ENCODE measurements at places on chromosomes 6 and 20.

GRCh38 chr6:15948930-15949900, 179.7 kb upstream of the MYLIP start:
- DNase-seq = peak; percentile 46

DNA sequence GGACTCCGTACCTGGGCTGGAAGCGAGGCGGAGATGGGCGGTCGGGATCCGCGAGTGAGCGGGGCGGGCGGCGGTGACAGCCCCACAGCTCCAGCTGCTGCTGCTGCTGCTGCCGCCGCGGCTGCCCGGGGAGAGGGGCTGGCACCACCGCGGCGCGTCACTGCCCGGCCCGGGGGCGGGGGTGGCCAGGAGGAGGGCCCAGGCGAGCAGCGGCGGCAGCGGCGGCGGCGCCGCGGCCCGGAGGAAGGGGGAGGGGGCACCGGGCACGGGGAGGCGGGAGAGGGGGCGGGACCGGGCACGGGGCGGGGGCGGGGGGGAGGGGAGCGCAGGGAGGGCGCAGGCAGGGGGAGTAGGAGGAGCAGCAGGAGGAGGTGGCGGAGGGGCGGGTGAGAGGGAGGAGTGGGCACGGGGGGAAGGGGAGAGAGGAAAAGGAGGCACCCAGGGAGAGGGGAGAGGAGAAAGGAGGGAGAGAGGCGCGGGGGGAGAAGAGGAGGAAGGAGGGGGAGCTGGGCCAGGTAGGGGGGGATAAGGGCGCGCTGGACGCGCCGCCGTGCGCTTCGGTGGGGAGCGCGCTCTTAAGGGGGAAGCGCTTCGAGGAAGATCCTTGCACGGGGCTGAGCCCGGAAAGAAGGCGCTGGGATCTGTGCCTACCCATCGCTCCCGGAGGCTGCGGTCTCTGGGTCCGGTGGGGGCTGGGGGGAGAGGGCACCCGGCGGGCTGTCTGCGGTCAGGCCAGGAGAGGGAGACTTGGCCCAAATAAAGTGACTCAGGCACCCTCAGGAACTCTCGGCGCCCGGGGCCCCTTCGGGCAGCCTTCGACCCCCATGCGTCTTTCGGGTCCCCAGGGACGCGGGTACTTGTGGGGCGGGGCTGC, 101.5 kb downstream of the NOL4L start:
- peak; percentile 67 for DNase-seq

DNA sequence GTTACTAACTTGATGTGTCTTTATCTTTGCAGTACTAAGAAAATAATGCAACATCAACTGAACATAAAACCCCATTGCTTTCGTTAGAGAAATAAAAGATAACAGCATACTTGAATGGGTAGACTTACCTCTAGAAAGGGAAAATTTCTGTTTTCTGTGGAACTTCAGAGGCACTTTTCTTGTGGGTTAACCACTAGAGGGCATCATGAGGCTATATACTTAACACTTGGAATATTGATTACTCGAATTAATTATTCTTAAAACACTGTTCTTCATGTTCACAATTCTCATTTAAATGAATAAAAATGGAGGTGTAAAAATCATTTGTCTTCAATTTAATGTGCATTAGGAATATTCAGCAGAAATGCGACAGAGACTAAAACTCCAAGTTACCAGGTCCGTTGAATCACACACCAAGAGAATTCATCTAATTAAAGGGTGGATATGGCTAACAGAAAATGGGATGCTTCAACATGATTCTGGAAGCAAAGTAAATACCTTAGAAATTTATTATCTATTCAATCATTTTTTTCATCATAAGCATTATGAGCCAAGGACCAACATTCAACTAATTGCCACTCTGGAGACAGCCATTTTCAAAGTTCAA, 330.8 kb upstream of the PREP start:
- no peak for DNase-seq

DNA sequence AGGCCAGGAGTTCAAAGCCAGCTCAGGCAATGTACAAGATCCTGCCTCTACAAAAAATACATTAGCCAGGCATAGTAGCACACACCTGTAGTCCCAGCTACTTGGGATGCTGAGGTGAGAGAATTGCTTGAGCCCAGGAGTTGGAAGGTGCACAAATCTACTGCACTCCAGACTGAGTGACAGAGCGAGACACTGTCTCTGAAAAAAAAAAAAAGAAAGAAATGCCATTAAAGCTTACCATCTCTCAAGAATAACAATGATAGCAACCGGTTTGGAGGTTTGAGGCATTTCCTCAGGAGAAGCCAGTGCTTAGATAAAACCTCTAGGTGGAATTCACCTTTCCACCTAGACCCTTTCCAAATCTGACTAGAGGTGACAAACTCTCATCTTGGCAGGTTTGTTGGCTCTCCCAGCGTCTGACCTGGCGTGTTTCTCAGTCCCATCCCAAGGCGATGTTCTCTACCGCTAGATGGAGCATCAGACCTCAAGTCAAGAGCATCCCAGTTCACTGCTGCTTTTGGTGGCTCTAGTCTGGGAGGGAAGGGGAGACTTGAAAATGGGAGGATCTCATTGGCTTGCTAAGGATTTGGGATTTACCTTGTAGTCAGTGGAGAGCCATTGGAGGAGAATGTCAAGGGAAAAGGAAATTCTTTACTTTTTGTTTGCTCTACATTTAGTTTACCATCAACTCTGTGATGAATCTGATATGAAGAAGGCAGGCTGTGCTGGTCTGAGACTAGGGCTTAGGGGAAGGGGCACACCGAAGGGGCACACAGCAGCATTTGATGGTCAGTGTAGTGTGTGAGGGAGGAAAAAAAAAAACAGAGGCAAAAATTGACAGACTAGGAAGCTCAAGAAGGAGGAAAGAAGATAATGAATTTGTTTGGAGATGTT, 67.9 kb downstream of the NCOA7 start:
- no peak for DNase-seq

GRCh38 chr20:56698749-56699148, 69.6 kb downstream of the TFAP2C start:
- no peak for DNase-seq

- DNase-seq = no peak
Measured at GRCh38 chr20:2599288-2600006, 53.0 kb upstream of the NOP56 start.

DNA sequence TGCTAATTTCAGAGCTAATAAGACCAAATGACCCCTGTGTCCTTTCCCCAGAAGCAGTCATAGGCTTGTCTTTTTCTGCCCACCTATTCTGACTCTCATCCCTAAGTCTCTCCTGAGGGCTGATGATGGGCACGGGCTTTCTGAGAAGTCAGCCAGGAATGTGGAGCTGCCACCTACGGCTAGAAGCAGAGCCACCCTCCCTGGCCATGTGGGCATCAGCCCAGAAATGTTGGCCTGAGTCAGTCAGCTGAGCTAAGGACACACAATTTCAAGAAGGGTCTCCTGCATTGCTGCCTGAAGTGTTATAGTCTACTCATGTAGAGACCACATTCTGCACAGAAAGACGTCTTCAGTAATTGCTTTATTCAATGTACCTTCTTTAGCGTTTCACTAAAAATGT, 17.1 kb downstream of the MYLIP start:
- DNase-seq = no peak

DNA sequence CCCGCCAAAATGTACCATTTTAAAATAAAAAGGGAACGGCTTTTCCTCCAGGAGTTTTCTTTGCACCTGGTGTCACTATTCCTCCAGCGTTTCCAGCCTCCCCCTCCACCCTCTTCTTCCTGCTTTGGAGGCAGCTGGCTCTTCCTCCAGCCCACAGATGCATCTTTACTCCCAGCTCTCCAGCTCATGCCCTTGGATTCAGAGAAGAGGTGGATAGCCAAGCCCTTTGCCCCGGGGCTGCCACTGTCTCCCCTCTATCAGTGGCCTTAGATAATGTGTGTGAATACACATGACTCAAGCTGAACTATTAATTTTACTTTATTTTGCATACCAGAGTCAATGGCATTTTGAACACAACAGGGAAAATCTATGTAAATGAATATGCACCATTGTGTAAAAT, 15.3 kb upstream of the CDH4 start:
- no peak for DNase-seq

DNA sequence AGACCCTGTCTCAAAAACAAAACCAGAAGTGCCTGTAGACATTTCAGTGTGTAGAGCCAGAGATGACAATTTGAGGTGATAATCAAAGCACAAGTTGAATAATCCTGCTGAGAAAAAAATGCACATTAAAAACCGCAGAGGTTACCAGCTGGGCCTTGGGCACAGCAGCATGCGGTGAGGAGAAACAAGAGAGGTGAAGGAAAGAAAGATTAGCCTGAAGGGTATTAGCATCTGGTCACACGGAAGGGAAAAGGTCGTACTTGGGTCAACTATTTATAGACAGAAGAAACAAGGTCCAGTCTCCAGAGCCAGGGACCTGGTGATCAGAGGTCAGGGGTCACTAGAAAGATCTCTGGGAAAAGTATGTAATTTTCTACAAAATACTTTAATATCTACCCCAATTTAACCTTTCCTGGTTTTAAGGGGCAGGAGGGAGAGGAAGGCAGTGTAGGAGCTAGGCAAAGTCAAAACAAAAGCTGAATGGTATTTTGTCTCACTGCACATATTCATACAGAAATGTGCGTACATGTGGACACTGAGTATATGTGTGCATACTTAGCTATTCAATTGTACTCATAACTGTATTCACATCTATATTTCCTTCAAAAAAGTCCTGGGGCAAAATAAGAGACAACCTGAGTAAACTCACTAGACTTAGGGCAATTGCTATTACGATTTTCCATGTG, 10.1 kb downstream of the MAP7 start:
- DNase-seq = no peak

- no peak for DNase-seq
Measured at GRCh38 chr6:148533309-148534107, 190.9 kb downstream of the SASH1 start.

DNA sequence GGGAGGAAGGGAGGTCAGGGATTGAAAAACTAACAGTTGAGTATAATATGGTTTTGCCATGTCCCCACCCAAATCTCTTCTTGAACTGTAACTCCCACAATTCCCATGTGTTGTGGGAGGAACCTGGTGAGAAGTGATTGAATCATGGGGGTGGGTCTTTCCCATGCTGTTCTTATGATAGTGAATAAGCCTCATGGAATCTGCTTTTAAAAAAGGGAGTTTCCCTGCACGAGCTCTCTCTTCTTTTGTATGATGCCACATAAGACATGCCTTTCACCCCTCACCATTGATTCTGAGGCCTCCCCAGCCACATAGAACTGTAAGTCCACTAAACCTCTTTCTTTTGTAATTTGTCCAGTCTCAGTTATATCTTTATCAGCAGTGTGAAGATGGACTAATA, 833.4 kb upstream of the MAP3K7 start:
- DNase-seq = no peak

GRCh38 chr6:138588805-138589434, 89.6 kb upstream of the NHSL1 start:
- DNase-seq = peak; percentile 80

GRCh38 chr20:50455656-50456451, 54.3 kb upstream of the PTPN1 start:
- DNase-seq = no peak

DNA sequence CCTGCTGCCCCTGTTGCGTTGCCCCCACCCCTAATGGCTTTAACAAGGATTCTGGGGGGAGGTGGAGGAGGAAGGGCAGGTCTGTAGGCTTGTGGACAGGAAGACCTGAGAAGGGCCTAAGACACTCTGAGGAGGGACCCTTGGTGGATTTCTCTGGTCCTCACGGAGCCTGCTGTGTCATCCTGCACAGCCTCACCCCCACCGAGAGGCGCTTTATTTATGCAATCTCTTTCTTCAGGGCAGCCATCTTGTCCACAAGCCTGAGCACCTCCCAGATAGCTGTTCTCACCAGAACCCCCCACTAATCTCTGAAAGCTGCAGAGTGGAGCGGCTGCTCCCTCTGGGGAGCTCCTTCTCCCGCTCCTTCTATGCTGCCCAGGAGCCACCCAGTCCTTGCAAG, 59.3 kb upstream of the MLN start:
- no peak for DNase-seq

- DNase-seq = no peak
Measured at GRCh38 chr6:167528239-167528638, 203.4 kb downstream of the TTLL2 start.

DNA sequence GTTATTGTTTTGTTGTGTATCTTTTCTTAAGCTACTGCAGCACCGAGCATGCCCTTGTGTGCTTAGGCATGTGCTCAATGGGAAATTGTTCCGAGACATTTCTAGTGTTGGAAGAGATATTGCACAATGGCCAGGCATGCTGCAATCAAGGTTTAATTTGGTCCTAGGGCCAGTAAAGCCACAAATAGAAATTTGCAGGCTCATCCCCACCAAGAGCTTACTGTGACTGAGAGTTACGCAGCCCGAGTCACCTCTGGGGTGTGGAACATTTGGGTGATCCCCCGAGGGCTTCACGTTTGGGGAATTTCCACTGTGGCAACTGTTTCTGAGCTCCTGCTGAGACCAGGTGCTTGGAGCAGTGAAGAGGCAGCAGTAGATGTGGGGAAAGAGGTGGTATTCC, 65.8 kb downstream of the ADTRP start:
- DNase-seq = no peak

DNA sequence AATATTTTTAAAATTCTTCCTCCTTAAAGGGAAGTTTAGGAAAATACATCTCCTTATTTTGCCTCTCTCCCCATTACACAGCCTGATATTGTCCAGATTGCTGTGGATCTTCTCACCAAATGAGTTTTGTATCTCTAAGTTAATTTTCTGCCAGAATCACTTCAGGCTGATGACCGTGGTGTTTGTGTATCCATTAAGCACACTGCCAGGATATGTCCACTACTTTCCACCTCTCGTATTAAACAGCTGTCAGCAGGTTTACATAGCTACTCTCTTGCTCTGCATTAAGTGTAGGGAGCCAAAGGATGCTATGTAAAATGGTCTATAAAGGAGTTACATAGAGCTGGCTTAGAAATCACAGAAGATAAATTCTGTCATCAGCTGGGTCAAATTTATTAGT, 201.1 kb downstream of the ZFAND3 start:
- DNase-seq = no peak

DNA sequence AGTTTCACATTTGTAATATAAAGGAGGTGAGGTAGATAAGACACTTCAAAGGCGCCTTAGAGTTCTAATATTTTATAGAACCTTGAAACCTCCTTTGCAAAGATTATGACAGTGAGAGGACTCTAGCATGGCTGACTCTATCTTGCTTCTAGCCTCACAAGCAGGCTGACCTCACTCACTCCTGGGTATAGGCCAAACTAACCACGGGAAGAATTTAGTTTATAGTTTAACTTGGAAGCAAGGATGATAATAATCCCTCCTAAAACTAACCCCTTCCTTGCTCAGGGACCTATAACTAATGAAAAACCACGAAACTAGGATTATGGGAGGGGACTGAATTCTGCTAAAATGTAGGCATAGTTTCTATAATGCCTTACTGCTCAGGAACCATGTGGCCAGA, 84.3 kb downstream of the FILIP1 start:
- no peak for DNase-seq

DNA sequence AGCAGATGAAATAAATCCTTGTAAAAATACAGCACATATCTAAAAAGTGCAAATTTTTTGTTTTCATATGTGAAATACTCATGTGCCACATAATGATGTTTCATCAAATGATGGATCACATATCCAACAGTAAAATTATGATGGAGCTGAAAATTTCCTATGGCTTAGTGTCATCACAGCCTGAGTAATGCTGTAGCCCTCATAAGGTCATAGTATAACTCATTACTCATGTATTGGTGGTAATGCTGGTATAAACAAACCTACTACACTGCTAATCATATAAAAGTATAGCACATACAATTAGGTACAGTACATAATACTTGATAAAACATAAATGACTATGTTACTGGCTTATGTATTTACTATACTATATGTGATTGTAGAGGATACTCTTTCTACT, 12.9 kb downstream of the TSPYL1 start:
- DNase-seq = no peak

Measured in NCI-H1694 (cell line).